ENCODE measurements at places on chromosomes 7 and 10.

DNA sequence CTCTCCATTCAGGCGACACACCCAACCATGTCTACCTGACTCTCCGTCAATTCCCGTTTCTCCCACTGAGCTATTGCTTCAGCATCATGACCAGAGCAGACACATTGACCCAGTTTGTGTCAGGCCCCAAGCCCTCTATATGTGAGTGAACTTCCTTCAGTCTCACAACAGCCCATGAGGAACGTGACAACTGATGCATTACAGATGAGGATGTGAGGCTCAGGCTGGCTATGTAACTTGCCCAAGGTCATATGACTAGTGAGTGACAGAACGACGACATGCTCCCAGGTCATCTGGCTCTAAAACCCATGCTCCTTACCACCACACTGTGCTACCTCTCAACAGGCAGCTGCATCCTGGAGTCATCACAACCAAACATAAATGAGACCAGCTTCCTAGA lies 3.7 kb downstream of the TMEM140 start:
- peak; percentile 96 for DNase-seq

DNA sequence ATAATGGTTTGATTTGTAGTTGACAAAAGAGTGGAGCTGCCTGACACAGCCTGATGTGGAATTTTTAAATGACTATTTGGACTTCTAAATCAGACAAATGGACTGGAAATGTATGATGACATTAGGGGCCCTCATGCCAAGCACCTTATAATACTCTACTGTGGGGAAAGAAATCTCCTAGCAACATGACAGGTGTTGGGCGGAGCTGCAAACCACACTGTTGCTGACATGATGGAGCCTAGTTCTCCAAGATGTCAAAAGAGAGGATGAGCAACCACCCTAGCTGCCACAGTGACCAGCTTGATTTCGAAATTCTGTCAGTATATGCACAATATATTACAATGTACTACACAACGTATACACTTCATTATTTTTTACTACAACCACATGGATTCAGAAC lies 65.8 kb downstream of the RHOBTB1 start:
- DNase-seq, result peak; percentile 21

GRCh38 chr10:30803892-30804322 lies 174.4 kb upstream of the LYZL2 start:
- DNase-seq, result no peak

DNA sequence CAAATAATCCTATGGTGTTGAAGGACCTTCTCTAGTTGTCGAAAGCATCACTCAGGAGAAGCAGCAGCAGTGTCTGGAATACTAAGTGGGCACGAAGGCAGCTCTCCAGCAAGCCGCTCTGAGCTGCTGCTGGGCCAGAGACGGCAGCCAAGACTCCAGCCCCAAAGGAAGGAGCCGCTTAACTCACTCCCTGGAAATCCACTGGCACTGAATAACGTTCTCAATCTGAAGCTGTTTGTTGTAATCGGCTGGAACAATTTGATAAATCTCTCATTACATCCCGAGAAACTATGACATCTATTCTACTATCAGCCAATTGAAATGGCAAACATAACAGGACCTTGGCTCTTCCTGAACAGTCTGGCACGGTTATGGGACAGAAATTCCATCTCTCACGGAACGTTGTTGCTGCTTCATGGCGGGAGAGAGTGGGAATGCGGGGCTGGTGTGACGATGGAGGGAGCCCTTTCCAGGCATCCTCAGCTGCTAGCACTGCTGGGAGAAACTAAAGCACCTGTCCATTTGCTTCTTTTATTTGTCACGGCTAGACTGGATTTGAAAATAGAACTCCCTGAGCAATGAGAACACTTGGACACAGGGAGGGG lies 331.5 kb upstream of the RNF32 start:
- DNase-seq, result no peak

DNA sequence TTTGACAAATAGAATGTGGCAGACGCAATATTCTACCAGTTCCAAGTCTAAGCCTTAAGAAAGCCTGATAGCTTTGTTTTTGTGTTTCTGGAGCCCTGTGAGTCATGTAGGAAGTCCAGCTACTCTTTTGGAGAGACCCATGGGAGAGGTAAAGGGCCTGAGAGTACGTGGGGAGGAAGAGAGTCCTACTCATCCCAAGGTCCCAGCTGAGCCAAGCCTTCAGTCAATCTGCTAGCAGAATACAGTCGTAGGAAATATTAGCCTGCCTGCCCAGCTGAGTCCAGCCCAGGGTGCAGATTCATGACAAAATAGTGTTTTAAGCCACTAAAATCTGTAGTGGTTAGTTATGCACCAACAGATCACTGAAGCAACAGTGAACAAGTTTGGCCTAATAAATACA lies 9.0 kb upstream of the GNA12 start:
- DNase-seq, result no peak

Measured in CD14-positive monocyte (primary cell).